Stomach (tissue), 19 donors: ENCODE measurements at places on chromosomes 5 and 9. TPM values are rescaled to one million over a fixed set of nuclear protein-coding genes. Genes with fewer than 3 reads are reported as not detected.

Gene SPDL1
- polyA plus RNA-seq: 5.7 TPM

Gene HNRNPH1
- polyA plus RNA-seq: 87.5 TPM

Gene CDC20B
- polyA plus RNA-seq: not detected

DNA sequence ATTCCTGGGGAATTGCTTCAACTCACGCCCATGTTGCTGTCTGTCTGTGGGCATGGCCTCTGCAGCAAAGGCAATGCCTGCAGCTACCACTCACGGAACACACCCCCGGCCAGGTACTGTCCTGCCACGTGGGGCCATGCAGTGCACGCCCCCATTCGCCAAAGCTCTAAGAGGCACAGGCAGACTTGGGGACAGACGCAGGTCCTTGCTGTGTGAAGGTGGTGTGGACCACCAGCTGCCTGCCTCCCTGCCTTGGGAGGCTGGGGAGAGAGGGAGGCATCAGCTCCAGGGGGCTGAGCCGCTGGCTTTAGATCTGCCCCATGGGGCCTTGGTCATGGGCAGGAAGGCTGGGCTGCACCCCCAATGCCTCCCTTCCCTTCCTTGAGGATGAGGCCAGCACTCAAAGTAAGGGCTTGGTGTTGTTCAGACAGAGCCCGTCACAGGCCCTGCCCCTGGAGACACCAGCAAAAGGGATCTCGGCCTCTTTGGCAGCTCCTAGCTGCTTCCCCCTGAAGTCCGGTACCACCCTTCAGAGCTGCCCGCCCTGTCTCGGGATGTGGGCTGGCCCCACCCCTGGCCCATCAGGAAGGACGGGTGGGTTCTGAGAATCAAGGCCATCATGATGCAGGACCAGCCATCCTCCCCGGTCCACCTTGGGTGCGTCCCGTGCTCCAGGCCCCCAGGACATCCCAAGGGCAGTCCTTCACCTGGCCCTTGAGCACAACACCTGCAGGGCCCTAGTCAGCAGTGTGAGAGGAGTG lies 2.3 kb downstream of the GRIN1 start:
- no peaks in the 10 kb centered on the region for H3K36me3 ChIP-seq
- H3K27ac ChIP-seq: no peak overlapping the region
- no peak for DNase-seq
- no peak overlapping the region for H3K4me3 ChIP-seq

GRCh38 chr9:86983249-86983619 lies 35.9 kb upstream of the GAS1 start:
- no peaks in the 10 kb centered on the region for H3K27me3 ChIP-seq
- DNase-seq: no peak
- peak overlapping the region; percentile 76 for H3K27ac ChIP-seq
- no peaks in the 10 kb centered on the region for H3K4me1 ChIP-seq

DNA sequence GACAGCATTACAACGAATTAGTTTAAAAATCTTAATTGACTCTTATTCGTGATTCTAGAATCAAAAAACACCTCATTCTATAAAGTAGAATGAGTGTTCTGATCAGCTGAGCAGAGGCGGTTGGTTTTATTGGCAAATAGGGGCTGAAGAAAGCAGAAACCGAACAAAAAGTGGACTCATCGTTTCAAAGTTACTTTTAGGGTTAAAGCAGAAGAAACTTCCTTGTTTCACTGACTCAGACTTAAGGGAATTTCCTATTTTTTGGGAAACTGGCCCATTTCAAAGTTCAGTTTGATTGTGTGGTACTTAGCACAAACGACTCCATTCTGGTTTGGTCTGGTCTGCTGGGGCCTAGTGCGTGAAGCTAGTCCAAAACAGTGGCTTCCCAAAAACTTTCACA lies 862 bp upstream of the NDUFB6 start:
- peaks cover 17% of the 10 kb centered on the region for H3K36me3 ChIP-seq
- no peaks in the 10 kb centered on the region for H3K27me3 ChIP-seq
- H3K4me3 ChIP-seq: no peak overlapping the region
- no peaks in the 10 kb centered on the region for H3K4me1 ChIP-seq
- peak overlapping the region; percentile 93 for H3K27ac ChIP-seq

- H3K27me3 ChIP-seq: no peaks in the 10 kb centered on the region
- no peak for DNase-seq
- no peak overlapping the region for H3K4me3 ChIP-seq
- peak overlapping the region; percentile 26 for H3K27ac ChIP-seq
- no peaks in the 10 kb centered on the region for H3K36me3 ChIP-seq
- H3K4me1 ChIP-seq: peaks cover 14% of the 10 kb centered on the region
Measured at GRCh38 chr5:91079037-91079436, 304.1 kb downstream of the ARRDC3 start.

GRCh38 chr5:108345541-108346171 lies 36.2 kb downstream of the FBXL17 start:
- no peak for DNase-seq
- H3K27me3 ChIP-seq: no peaks in the 10 kb centered on the region
- H3K27ac ChIP-seq: no peak overlapping the region
- peaks cover 11% of the 10 kb centered on the region for H3K36me3 ChIP-seq
- no peak overlapping the region for H3K4me3 ChIP-seq

DNA sequence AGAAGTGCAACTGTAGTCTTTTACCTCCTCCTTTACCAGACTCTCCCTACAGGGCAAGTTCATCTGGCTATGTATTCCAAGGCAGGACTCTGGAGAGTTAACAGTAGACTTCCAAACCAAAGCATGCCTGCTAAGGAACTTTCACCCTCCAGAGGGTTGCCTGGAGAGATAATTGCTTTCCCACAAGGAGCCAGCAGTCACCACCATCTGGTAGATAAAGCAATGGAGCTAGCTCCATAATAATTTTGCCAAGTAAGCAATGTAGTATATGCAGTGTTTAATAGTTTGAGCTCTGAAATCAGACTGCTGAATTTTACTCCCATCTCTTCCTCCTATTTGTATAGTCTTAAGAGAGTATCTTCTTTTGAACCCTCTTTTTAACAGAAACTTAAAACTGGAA lies 566.8 kb upstream of the PTGER4 start:
- DNase-seq: no peak
- peaks cover 12% of the 10 kb centered on the region for H3K4me1 ChIP-seq
- H3K4me3 ChIP-seq: no peak overlapping the region
- no peaks in the 10 kb centered on the region for H3K36me3 ChIP-seq
- H3K27ac ChIP-seq: no peak overlapping the region

Gene OR1J2
- not detected for polyA plus RNA-seq

Gene SPINK9
- not detected for polyA plus RNA-seq

- H3K36me3 ChIP-seq: no peaks in the 10 kb centered on the region
- H3K4me1 ChIP-seq: no peaks in the 10 kb centered on the region
- peaks cover under 1% of the 10 kb centered on the region for H3K27me3 ChIP-seq
- H3K4me3 ChIP-seq: no peak overlapping the region
Measured at GRCh38 chr5:79505138-79505537, 8.8 kb downstream of the HOMER1 start.

DNA sequence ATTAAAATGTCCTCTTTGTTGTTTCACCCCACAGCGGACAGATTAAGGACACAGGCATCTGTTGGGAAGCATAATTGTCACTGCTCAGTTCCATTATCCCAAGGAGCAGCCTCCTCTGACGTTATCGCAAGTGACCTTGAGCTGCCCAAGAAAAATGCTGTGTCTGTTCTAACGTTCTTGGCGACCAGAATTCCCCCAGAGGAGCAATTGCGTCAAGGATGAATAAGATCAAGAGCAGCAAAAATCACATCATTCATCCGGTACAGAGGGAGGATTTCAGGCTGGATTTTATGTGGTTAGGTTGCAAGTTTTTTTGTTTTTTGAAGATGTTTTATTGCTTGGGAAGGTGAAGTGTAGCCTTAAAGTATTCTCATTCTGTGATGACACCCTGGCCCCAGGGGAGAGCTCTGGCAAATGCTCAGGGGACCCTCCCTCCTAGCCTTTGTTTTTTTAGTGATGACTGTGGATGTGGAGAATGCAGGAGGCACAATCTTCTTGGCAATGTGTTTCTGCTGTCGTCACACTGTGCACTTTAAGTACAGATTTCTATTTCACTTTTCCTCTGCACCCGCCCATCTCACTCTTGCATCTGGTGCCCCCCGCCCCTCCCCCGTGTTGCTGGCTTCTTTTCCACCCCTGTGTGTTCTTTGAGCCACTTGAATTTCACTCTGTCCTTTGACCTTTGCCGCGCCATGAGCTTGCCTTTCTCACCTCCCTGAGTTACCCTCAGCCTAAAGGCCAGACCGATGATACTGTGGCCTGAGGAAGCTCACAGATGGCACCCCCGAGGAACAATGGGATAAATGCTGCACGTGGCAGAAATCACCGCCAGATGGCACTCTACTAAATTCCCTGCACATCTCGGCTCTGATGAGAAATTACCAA lies 308.5 kb downstream of the RAB3C start:
- H3K27me3 ChIP-seq: no peaks in the 10 kb centered on the region
- H3K4me3 ChIP-seq: peak overlapping the region; percentile 10
- H3K4me1 ChIP-seq: peaks cover 4% of the 10 kb centered on the region

Gene SWI5
- polyA plus RNA-seq: 31.8 TPM

Gene NR5A1
- polyA plus RNA-seq: 0.03 TPM

Gene CCL28
- polyA plus RNA-seq: 7.1 TPM

- H3K27ac ChIP-seq: no peak overlapping the region
- H3K4me1 ChIP-seq: no peaks in the 10 kb centered on the region
- peaks cover 57% of the 10 kb centered on the region for H3K36me3 ChIP-seq
Measured at GRCh38 chr5:176492431-176492830, 44.2 kb downstream of the FAF2 start.

Gene CNOT8
- polyA plus RNA-seq: 25.4 TPM

DNA sequence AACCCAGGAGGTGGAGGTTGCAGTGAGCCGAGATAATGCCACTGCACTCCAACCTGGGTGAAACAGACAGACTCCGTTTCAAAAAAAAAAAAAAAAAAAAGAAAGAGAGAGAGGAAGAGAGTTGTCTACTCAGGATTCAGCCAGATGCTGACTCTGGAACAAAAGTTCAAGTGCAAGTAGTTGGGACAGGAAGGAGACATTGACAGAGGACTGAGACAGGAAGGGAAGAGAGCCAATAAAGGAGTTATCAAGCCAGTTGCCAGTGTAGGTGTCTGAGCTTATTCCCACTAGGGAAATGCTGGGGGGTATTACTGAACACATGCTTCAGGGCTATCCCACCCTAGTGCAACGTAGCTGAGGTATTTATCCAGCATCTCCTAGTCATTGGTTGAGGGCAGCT lies 147.7 kb upstream of the SLC1A3 start:
- no peaks in the 10 kb centered on the region for H3K27me3 ChIP-seq
- H3K4me3 ChIP-seq: no peak overlapping the region
- no peak overlapping the region for H3K27ac ChIP-seq
- no peaks in the 10 kb centered on the region for H3K36me3 ChIP-seq
- no peaks in the 10 kb centered on the region for H3K4me1 ChIP-seq

DNA sequence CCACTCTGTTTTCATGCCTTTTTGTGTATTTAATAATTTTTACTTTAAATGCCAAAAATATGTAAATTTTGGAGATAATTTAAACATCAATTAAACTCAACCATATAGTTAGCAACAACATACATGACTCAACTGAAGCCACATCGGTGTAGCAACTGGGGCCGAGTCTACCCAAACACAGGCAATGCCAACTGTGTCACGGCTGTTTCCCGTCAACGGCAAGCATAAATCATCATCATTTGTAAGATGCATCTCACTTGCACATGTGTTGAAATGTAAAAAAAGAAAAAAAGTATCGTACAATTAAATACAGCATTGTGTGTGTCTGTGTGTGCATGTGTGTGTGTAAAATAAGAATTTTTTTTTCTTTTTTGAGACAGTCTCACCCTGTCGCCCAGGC lies 160.1 kb upstream of the TAS2R1 start:
- H3K27ac ChIP-seq: no peak overlapping the region
- H3K4me1 ChIP-seq: no peaks in the 10 kb centered on the region
- no peak overlapping the region for H3K4me3 ChIP-seq
- no peaks in the 10 kb centered on the region for H3K36me3 ChIP-seq

- peaks cover 15% of the 10 kb centered on the region for H3K27me3 ChIP-seq
- H3K4me1 ChIP-seq: peaks cover 2% of the 10 kb centered on the region
- H3K27ac ChIP-seq: no peak overlapping the region
- DNase-seq: peak; percentile 59
- no peak overlapping the region for H3K4me3 ChIP-seq
Measured at GRCh38 chr9:124840300-124840833, 12.9 kb upstream of the WDR38 start.

Gene BARHL1
- polyA plus RNA-seq: not detected

DNA sequence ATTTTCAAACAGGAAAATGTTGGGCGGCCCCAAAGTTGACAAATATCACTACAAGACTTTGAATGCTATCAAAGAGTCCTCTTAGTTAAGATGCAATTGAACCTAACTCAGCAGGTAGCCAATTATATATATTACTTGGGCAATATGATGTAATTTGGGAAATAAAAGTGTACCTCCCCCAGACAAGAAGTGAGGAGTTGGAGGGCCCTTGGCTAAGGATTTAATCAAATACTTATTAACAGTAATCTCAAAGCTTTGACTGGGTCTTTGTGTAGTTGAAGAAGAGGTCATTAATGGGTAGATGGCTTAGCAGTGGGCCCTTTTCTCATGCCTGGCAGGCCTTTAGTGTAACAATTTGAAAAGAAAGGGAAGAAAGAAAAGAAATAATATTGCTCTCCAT lies 599.0 kb downstream of the CSNK1G3 start:
- DNase-seq: no peak
- no peaks in the 10 kb centered on the region for H3K4me1 ChIP-seq
- H3K27ac ChIP-seq: no peak overlapping the region
- no peaks in the 10 kb centered on the region for H3K36me3 ChIP-seq
- no peak overlapping the region for H3K4me3 ChIP-seq

Gene PIP5K1B
- polyA plus RNA-seq: 3.2 TPM

Gene PJA2
- 22.7 TPM for polyA plus RNA-seq

Gene MRPS27
- polyA plus RNA-seq: 24.3 TPM

Gene MOB3B
- polyA plus RNA-seq: 7.2 TPM

DNA sequence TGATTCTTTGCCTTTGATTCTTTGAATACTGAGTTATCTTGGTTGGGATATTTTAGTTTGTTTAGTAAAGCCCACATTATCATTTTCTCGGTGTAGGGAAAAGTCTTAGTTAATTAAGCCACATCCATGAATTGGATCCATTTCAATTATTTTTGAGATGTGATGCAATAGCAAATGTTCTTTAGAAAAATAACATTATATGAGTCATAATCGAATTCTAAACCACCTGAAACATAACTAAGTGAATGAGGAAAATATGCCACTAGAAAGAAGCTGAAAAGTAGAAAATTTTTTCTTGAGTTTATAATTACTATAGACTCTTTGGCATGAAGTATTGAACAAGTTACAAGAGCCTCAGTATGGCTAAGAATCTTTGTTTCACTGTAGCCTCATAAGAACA lies 17.5 kb upstream of the CCDC192 start:
- no peaks in the 10 kb centered on the region for H3K36me3 ChIP-seq
- DNase-seq: no peak
- no peak overlapping the region for H3K4me3 ChIP-seq
- H3K4me1 ChIP-seq: no peaks in the 10 kb centered on the region
- H3K27ac ChIP-seq: no peak overlapping the region

Gene EIF4E1B
- polyA plus RNA-seq: not detected

- no peaks in the 10 kb centered on the region for H3K27me3 ChIP-seq
- H3K27ac ChIP-seq: no peak overlapping the region
- peaks cover 36% of the 10 kb centered on the region for H3K36me3 ChIP-seq
- DNase-seq: no peak
Measured at GRCh38 chr9:5429873-5430564, 7.7 kb downstream of the PLGRKT start.

- no peaks in the 10 kb centered on the region for H3K36me3 ChIP-seq
- H3K27ac ChIP-seq: peak overlapping the region; percentile 75
- no peaks in the 10 kb centered on the region for H3K27me3 ChIP-seq
- no peaks in the 10 kb centered on the region for H3K4me1 ChIP-seq
Measured at GRCh38 chr9:76887003-76887821, 18.7 kb downstream of the PRUNE2 start.
